ENCODE measurements at places on chromosomes 6 and 20.

DNA sequence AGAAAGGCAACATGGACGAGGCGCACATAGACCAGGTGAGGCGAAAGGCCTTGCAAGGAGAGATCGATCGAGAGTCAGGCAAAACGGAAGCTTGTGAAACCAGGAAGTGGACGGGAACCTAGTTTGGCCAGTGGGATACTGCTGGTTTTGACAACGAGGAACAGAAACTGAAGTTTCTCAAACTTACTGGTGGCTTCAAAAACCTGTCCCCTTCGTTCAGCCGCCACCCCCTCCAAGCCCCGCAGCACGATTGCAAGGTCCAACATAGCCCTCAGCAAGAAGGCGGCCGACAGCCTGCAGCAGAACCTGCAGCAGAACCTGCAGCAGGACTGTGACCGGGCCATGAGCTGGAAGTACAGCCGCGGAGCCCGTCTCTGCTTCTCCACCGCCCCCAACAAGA lies 238.0 kb downstream of the KHDC1L start:
- DNase-seq: no peak

DNA sequence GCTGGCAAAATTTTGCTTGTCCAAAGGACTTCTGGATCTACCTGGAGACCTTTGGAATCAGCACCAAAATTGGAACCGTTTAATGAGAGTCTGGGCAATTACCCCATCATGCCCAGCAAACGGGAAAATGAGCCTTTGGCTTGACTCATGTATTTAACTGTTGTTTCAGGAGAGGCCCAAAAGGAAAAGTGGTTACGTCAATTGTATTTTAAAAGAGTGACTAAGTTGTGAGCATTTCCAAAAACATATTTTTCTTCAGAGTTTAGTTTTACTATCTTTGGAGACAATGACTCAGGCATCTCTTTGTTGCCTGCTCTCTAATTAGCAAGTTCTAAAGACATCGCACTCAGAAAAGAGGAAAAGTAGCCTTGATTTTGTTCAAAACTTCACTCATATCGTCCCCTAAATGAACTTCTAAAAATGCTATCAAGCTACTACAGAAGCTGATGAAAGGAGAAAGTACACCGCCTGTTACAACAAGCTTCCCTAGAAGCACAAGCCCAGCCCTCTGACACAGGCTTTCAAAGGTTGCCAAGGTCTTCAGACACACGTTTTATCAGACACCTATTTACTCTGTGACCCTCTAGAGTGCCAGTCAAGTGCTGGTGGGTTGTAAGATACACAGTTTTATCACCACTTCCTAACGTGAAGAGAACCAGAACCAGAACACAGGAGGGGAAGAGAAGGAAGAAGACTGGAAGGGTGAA lies 146.2 kb downstream of the TBX18 start:
- DNase-seq: no peak

- no peak for DNase-seq
Measured at GRCh38 chr6:105099371-105099770, 80.4 kb downstream of the POPDC3 start.

DNA sequence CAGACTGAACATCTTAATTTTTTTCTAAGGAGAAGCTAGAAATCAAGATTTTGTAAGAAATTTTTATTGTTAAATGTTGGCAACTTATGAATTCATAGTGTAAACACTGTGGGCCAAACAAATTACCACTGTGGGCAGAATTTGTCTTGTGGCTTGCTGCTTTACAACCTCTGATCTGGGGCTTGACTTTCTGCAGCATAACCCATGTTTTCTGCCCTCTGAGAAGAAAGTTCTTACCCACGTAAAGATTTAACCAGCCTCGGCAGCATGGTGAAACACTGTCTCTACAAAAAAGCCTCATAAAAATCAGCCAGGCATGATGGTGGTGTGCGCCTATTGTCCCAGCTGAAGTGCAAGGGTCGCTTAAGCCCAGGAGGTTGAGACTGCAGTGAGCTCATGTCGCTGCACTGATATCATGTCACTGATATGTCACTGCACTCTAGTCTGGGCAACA lies 12.9 kb downstream of the ITCH start:
- DNase-seq: no peak

DNA sequence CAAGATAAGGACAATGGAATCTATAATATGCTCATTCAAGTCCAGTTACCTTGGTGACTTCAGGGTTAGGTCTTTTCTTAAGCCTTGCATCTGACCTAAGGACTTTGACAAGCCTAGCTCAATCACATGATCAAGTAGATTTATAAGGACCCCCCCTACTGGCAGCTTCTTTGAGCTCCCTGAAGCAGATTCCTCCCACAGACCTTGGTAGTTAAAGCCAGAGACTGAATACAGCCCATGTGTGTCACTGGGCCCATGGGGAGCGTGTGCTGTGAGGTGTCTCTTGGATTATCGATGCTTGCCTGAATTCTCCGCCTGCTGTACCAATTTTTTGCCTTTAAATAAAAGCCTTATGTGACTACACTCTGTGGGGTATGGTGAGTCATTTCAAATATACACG lies 372.7 kb upstream of the RGS17 start:
- no peak for DNase-seq

GRCh38 chr6:79241228-79241627 lies 6.7 kb upstream of the HMGN3 start:
- no peak for DNase-seq

- no peak for DNase-seq
Measured at GRCh38 chr6:105645156-105645555, 242.3 kb upstream of the PREP start.

GRCh38 chr6:165833355-165833754 lies 170.3 kb upstream of the PDE10A start:
- no peak for DNase-seq

GRCh38 chr6:157059781-157060180 lies 263.5 kb downstream of the TMEM242 start:
- DNase-seq: no peak

DNA sequence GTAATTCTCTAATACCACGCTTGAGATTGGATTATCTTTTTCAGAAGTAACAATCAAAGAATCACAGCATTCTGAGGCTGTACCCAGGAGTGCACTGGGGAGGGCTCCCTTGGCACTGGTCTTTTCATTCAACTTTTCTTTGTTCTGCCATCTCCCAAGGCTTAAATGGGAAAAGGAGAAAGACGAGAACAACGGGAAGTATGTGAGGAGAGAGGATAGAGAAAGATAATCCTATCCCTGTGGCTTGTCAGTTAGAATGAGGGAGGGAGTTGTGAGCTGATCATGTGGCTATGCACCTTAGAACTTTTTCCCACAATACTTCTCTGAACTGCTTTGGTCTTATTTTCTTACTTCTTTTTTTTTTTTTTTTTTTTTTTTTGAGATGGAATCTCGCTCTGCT lies 83.1 kb downstream of the CAP2 start:
- DNase-seq: no peak

DNA sequence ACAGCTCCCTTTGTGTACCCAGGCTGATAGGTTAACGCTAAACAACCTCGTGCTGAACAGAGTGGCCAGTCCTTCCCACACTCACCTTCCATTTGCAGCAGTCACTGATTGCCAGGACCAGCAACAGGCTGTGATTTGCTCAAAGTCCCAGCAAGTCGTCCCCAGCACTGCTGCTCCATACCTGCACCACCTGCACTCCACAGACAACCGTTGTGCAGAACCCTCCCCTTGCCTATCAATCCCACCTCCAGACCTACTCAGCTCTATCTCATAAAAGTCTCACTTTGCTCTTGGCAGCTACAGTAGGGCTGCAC lies 43.1 kb upstream of the SCML4 start:
- DNase-seq: no peak

GRCh38 chr20:36092398-36093024 lies 62.0 kb upstream of the EPB41L1 start:
- DNase-seq: no peak

DNA sequence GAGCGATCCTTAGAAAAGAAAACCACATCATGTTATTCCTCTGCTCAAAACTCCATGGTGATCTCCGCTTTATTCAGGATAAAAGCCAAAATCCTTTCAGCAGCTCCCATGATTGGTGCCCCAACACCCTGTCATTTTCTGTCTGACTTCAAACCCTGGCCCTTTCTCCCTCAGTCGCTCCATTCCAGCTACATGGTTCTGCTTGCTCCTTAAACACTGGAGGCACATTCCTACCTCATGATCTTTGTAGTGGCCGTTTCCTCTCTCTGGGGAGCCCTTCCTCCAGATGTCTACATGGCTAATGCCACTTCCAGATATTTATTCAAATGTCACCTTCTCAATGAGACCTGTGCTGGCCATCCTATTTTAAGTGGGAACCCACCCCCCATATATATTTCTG lies 100.8 kb downstream of the CAP2 start:
- DNase-seq: no peak

GRCh38 chr6:168909288-168909687 lies 344.4 kb downstream of the THBS2 start:
- no peak for DNase-seq

GRCh38 chr6:125639466-125640020 lies 109.9 kb upstream of the HEY2 start:
- no peak for DNase-seq

DNA sequence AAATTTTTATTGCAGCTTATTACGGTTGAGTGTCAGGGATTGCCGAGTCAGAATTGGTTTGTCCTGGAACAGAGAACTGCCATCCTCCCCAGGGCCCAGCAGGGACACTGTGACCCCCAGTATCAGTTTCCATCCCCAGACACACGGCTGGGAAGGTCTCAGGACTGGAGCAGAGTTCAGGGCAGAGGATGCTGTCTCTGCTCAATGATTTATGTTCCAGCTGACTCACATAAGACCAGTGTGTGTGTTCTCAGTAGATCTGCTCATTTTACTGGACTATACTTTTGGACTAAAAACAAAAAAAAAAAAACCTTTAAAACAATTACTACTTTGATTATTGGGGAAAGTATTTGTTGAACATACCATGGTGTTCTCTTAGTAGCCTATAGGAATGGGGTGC lies 44.2 kb downstream of the FNDC1 start:
- DNase-seq: no peak

DNA sequence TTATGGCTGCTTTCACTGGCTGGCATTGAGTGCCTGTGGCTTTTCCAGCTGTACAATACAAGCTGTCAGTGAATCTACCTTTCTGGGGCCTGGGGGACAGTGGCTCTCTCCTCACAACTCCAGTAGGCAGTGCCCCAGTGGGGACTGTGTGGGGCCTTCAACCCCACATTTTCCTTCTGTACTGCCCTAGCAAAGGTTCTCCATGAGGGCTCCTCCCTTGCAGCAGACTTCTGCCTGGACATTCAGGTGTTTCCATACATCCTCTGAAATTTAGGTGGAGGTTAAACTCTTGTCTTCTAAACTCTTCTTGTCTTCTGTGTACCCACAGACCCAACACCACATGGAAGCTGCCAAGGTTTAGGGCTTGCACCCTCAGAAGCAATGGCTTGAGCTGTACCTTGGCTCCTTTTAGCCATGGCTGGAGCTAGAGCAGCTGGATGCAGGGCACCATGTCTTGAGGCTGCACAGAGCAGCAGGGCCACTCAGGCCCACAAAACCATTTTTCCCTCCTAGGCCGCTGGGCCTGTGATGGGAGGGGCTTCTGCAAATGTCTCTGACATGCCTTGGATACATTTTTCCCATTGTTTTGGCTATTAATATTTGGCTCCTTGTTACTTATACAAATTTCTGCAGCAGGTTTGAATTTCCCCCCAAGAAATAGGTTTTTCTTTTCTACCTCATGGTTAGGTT lies 9.6 kb downstream of the PEX7 start:
- DNase-seq: no peak

- no peak for DNase-seq
Measured at GRCh38 chr20:14009208-14009607, 13.9 kb downstream of the MACROD2 start.

- no peak for DNase-seq
Measured at GRCh38 chr6:75813476-75814250, 64.6 kb downstream of the MYO6 start.

Data from activated T-cell treated with anti-CD3 and anti-CD28 coated beads, Interleukin-2, amount 50 U/mL, for 4 hours (primary cell).